ENCODE measurements at places on chromosomes 11 and 22. TPM values are rescaled to one million over a fixed set of nuclear protein-coding genes. Genes with fewer than 3 reads are reported as not detected.

KDM4D gene
- 1.6 TPM for total RNA-seq

CACNA1I gene
- total RNA-seq: 4.6 TPM

CCDC116 gene
- total RNA-seq: 0.48 TPM

SMC1B gene
- 0.38 TPM for total RNA-seq

KMT5B gene
- 21.9 TPM for total RNA-seq

DNA sequence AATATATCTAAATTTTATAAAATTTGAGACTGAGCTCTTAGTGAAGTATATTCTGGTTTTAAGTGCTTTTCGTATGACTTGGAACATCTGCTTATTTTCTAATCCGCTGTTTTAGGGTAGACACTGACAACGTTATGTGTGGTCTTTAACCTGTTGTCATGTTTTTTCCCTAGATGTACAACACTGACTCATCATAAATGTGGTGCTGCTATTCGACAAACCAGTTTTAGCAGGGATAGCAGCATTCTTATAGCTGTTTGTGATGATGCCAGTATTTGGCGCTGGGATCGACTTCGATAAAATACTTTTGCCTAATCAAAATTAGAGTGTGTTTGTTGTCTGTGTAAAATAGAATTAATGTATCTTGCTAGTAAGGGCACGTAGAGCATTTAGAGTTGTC is 23.8 kb upstream of the HIKESHI start:
- H3K4me1 ChIP-seq: no peaks in the 10 kb centered on the region
- peaks cover 19% of the 10 kb centered on the region for H3K36me3 ChIP-seq
- DNase-seq: no peak

DNA sequence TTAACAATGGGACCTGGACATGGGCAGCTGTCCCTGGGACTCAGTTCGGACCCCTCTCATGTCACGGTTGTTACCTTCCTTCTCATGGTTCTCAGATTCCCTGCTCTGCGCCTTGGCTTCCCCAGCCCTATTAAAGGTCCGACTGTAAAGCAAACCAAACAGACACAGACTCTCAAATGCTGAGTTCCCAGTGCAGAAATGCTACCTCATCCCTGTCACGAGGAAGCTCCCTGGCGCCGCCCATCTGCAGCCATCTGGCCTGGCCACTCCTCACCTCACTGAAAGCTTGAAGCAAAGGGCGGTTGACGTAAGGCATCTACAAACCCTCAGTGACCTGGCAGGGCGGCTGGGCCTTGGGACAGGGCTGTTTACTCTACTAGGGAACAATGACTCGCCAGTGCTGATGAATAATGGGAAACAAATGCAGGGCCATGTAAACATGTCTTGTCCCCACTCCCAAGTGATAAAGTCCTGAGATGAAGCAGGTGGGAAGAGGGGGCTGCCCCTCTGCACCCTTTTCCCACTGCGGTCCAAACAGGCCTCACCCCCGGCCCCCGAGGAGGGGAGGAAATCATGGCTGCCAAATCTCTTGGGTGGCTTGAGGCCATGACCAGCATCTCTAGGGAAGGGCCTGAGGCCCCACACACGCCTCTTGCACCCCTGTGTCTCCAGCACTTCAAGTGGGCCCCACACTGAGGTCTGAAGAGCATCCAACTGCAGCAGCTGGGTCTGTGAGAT is 49.3 kb downstream of the SCUBE1 start:
- no peaks in the 10 kb centered on the region for H3K36me3 ChIP-seq
- no peaks in the 10 kb centered on the region for H3K27me3 ChIP-seq

DNA sequence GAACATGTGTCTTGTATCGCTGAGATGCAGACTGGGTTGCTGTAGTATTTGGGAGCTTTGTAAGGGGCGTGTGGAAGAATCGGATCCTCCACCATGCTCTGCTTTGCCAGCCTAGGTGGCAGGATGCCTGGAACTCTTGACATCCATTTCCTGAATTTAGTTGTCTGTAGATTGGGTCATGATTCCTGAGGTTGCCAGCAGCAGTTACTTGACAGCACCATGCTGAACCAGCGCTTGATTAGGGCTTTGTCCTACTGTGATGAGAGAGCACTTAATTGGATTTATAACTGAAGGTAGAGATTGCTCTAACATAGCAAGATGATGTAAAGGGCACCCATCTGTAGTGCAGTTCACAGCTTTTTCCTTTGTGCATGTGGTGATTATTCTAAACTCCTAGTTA is 75.6 kb upstream of the HORMAD2 start:
- H3K27me3 ChIP-seq: no peaks in the 10 kb centered on the region
- no peak for DNase-seq
- peaks cover 40% of the 10 kb centered on the region for H3K36me3 ChIP-seq
- H3K4me3 ChIP-seq: no peak overlapping the region

GRCh38 chr11:127607487-127608085 is 607.0 kb upstream of the KIRREL3 start:
- H3K36me3 ChIP-seq: no peaks in the 10 kb centered on the region
- no peak for DNase-seq
- no peaks in the 10 kb centered on the region for H3K27me3 ChIP-seq

- no peak overlapping the region for H3K27ac ChIP-seq
- no peak overlapping the region for H3K4me3 ChIP-seq
- no peaks in the 10 kb centered on the region for H3K36me3 ChIP-seq
- no peak for DNase-seq
Observed at GRCh38 chr11:132962041-132962440, 570.3 kb downstream of the OPCML start.

DNA sequence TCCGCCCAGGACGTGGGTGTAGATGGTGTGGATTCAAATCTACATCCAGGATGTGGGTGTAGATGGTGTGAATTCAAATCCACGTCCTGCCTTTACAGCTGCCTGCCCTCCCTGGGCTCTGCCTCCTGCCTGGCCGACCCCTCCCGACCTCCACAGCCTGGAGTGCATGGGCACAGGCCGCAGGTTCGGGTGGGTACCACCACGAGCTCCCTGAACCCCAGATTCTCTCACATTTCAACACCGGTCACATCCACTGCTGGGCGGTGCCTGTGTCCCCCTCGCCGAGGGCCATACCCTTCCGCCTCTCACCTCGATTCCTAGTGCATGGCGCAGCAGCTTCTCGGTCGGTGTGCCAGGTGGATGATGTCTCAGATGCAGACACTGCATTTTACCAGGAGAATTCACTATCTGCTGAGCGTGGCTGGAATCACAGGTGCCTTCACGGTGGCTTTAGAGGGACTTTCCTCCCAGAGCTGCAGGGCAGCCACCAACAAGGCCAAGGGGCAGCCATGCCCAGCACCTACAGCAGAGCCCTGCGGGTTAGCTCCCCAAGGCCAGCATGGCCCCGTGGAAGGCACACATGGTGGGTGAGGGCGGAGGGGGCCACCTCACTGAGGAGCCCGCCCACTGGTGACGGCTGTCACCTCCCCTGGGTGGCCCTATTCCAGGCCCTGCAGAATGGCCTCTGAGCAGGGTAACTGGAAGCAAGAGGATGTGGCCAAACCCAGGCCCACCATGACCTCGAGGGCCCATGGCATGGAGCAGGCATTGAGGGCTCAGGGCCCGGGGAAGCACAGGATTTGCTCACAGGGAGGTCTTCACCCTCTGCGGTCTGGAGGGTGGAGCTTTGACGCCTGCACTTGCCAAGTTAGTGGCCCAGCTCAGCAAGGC is 638.5 kb downstream of the TBC1D22A start:
- no peak overlapping the region for H3K27ac ChIP-seq
- no peak for DNase-seq
- H3K27me3 ChIP-seq: no peaks in the 10 kb centered on the region
- H3K4me1 ChIP-seq: no peaks in the 10 kb centered on the region
- no peak overlapping the region for H3K4me3 ChIP-seq

GRCh38 chr11:12097219-12097618 is 13.2 kb upstream of the MICAL2 start:
- no peaks in the 10 kb centered on the region for H3K36me3 ChIP-seq
- no peaks in the 10 kb centered on the region for H3K27me3 ChIP-seq
- H3K27ac ChIP-seq: no peak overlapping the region
- H3K4me1 ChIP-seq: peaks cover under 1% of the 10 kb centered on the region
- H3K4me3 ChIP-seq: no peak overlapping the region
